Activated naive CD8-positive, alpha-beta T cell treated with anti-CD3 and anti-CD28 coated beads, Interleukin-2, amount 50 U/mL, for 24 hours (primary cell): ENCODE measurements at places on chromosomes 1 and 21.

DNA sequence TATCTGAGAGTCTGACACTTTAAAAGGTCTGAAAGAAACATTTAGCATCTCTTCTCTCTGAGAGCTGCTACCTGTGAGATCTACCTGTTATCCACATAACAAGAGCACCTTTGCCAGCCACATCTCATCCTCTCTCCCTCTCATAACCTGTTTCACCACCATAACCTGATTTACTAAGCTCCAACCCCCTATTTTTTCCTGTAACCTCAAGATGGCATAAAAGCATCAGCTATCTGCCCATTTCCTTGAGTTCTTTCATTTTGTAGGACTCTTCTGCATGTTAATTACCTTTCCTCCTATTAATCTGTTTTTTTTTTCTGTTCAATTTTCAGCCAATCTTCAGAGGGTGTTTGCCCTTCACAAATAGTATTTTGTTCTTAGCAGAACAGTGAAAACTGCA is 136.5 kb upstream of the KCNK1 start:
- H3K4me3 ChIP-seq, result no peak overlapping the region
- no peaks in the 10 kb centered on the region for H3K36me3 ChIP-seq
- DNase-seq, result no peak
- H3K4me1 ChIP-seq, result no peaks in the 10 kb centered on the region

GRCh38 chr1:230120921-230121381 is 53.9 kb downstream of the GALNT2 start:
- peaks cover 73% of the 10 kb centered on the region for H3K4me1 ChIP-seq
- H3K36me3 ChIP-seq, result peaks cover 37% of the 10 kb centered on the region
- H3K27me3 ChIP-seq, result no peaks in the 10 kb centered on the region
- H3K4me3 ChIP-seq, result no peak overlapping the region
- H3K27ac ChIP-seq, result no peak overlapping the region
- DNase-seq, result no peak

DNA sequence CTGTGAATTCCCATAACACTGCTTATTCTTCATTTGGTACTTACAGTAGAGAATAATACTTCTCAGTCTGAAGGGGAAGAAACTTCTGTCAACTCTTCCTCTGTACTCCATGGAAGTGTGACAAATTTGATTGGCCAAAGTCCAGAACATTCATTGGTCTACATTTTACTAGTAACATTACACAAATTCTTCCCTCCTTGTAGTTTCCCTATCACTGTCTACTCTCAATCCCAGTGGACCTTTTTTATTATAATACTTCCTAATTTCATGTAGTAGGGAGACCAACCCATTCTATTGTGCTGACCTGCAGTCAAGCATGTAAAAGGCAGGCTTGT is 74.7 kb downstream of the ALG6 start:
- H3K36me3 ChIP-seq, result peaks cover 4% of the 10 kb centered on the region
- H3K27ac ChIP-seq, result no peak overlapping the region
- no peak overlapping the region for H3K4me3 ChIP-seq
- H3K27me3 ChIP-seq, result no peaks in the 10 kb centered on the region
- no peak for DNase-seq
- no peaks in the 10 kb centered on the region for H3K4me1 ChIP-seq

DNA sequence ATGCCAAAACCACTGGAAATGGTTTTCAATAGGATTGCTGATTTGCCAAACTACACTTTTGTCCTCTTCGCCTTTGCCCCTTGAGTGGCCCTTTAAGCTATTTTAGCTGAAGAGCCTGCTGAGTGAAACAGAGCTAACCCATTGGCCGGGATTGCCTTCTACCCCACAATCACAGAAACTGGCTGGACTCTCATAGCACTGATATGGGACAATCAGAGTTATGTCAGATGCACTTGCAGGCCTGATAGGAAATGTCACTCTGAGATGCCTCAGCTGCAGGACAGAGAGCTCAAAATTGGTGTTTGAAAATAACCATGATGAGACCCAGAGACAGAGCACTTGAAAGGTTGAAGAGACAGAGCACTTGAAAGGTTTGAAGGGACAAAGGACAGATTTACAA is 354.4 kb downstream of the BRINP2 start:
- H3K36me3 ChIP-seq, result no peaks in the 10 kb centered on the region
- no peaks in the 10 kb centered on the region for H3K27me3 ChIP-seq
- no peak overlapping the region for H3K27ac ChIP-seq
- H3K4me1 ChIP-seq, result no peaks in the 10 kb centered on the region
- no peak for DNase-seq

- peaks cover 20% of the 10 kb centered on the region for H3K4me1 ChIP-seq
- peak overlapping the region; percentile 17 for H3K4me3 ChIP-seq
- peaks cover 5% of the 10 kb centered on the region for H3K27me3 ChIP-seq
- no peaks in the 10 kb centered on the region for H3K36me3 ChIP-seq
Measured at GRCh38 chr1:24871306-24871901, 58.7 kb downstream of the RUNX3 start.
